ENCODE measurements at places on chromosomes 2 and 18.

GRCh38 chr18:13003466-13003896 is 12.3 kb downstream of the CEP192 start:
- DNase-seq: peak; percentile 45

DNA sequence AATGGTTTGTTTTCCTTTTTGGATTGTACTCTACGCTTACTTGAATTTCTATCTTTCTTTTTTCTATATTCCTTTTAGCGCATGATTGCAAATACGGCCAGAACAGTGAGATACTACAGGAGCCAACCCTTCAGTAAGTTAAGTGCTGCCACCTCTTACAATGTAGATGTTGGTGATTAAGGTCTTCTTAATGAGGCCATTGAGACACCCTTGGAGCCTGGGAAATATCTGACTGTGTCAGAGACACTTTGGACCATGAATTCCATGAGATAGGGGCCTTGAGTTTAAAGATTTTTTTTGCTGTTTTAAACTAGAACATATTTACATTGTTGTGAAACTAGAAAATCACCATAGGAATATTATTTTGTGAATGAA is 27.1 kb upstream of the MAP3K20 start:
- no peak for DNase-seq

GRCh38 chr18:13435586-13436333 is 217.2 kb downstream of the LDLRAD4 start:
- DNase-seq: peak; percentile 43

- no peak for DNase-seq
Measured at GRCh38 chr18:63220903-63221302, 98.7 kb downstream of the BCL2 start.

DNA sequence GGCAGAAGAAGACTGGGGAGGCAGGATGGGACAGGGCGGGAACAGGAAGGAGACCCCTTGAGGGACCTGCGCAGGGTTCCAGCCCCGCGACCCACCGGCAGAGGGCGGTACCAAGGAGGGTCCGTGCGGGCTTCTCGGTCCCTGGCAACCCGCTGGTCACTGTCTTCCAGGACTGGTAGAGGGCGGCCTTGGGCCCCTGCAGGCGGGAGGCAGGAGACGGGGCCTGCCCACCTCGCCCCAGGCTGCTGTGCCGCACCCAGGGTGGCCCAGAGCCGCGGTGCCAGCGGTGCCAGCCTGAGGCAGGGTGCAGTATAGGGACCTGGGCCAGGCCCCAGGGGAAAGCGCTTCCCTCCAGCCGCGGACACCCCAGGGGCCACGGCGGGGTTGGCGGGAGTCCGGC is 34.5 kb downstream of the NEURL3 start:
- peak; percentile 72 for DNase-seq

DNA sequence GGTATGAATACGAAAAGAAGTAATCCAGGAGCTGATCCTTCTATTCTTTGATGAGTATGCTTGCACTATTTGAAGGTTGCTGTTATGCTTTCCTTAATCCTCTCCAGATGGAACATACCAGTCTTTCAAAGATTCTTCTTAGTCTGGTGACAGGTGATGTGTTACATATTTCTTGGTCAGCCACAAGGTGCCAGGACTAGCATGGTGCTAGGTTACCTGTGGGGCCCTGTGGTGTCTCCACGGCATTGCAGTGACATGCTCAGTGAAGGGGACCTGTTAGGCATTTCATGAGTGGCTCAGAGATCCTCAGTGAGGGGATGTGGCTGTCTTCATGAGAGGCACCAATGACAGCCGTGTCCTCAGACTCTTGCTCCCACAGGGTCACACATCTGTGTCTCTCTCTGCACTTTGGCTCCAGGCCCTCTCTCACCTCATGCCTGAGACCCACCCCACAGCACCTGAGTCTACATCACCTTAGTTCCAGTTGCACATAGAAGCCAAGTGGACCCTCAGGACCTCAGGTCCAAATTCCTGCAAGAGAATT is 13.1 kb upstream of the RAB31 start:
- no peak for DNase-seq

GRCh38 chr18:73879766-73880165 is 267.9 kb downstream of the FBXO15 start:
- no peak for DNase-seq

- no peak for DNase-seq
Measured at GRCh38 chr2:181894381-181894780, 2.9 kb downstream of the ITPRID2 start.

- DNase-seq: no peak
Measured at GRCh38 chr2:129334128-129334527, 645.3 kb upstream of the RAB6C start.

GRCh38 chr2:226334981-226335720 is 464.5 kb downstream of the IRS1 start:
- no peak for DNase-seq

- peak; percentile 53 for DNase-seq
Measured at GRCh38 chr2:216348756-216349308, 23.5 kb downstream of the MARCHF4 start.

DNA sequence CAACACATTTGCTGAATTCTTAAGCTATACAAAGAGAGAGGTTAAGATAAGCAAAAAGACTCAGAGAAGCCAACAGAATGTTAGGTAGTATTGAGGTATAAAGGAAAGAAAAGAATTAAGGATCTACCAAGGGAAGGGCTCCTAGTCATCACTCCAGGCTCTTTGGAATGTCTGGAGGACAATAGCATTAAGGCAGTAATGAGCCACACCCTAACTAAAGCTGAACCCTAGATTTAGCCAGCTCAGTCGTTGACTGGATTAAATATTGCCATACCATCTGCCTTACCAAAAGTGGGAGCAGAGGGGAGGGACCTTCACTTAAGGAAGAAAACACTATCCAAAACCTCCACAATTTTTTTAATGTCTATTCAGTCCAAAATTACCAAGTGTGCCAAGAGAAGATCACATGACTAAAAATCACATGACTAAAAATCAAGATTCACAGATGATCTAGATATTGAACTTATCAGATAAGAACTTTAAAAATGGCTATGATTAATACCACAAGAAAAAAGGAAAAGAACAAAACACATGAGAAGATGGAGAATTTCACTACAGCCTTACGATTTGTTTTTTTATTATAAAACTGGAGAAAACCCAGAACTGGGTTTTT is 59.7 kb downstream of the EXOC6B start:
- no peak for DNase-seq

DNA sequence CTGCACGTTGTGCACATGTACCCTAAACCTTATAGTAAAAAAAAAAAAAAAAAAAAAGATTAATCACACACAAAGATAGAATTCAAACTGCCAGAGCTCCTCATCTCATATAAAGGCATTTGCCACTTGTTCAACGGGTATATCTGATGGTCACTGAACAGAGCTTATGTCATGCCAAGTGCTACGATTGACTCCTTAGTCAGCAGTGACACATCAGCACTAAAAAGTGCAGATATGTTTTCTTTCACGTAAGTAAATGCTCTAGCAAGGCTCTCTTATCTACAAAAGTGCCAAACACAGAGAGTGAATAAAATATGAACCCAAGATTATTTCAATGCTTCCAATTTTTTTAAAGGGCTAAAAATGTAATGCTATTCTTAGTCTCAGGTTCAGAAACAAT is 1.1 kb downstream of the LMAN1 start:
- DNase-seq: no peak

- DNase-seq: no peak
Measured at GRCh38 chr2:120793682-120794403, 58.2 kb downstream of the GLI2 start.

DNA sequence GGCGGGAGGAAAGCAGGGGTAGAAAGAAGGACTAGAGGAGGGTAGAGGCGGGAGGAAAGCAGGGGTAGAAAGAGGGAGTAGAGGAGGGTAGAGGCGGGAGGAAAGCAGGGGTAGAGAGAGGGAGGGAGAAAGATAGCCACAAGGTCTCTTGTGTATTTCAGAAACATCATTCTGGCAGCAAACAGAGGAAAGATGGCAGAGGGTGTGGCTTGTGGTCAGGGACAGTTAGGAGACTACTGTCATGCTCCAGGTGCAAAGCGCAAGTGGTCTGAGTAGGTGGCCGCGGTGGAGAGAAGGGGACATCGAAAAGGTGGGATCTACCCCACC is 82.4 kb upstream of the TAF1B start:
- DNase-seq: no peak

DNA sequence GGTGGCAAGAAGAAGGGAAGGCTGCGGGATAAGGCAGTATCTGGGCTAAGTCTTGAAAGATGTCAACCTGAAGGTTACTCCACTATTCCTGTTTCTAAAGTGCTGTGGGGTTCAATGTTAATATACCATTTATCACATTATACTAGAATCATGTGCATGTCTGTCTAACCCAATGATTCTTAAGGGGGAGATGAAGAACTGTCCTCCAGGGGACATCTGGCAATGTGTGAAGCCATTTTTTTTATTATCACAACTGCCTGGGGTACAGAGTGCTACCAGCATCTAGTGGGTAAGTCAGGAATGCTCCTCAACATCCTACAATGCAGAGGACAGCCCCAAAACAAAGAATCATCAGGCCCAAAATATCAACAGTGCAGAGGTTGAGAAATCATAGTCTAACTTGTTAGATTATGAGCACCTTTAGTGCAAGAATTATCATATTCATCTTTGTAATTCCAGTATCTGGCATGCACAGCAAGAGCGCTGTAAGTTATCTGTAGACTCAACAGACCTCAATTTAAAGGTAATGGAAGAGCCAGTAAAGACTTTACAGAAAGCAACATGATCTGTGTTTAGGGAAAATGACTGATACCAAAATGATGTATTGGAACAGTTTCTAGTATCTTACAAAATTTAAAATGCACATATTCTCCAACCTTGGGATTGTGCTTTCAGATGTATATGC is 26.3 kb downstream of the SP3 start:
- no peak for DNase-seq

GRCh38 chr2:113847144-113847543 is 42.7 kb upstream of the ACTR3 start:
- DNase-seq: no peak

GRCh38 chr2:64018701-64019082 is 536 bp downstream of the VPS54 start:
- DNase-seq: peak; percentile 59

- DNase-seq: peak; percentile 52
Measured at GRCh38 chr2:203705178-203705577, 1.3 kb upstream of the CD28 start.

DNA sequence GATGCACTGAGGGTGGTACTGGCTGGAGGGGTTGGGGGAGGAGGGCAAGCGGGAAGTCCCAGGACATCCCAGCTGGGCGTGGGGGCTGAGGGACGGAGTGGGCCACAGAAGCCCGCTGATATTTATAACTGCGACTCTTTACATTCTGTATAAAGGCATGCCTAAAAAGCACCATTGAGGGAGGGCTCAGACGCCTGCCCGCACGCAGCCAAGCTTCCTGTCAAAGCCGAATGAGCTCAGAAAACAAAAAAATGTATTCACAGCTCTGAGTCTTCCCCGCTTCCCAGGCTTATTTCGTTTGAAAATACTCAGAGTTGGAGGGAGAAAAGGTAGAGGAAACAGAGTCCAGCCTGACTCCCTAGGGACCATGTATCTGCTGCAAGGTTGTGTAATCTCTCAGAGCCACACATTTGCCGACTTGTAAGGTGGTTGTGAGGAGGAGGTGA is 170.1 kb upstream of the HAAO start:
- DNase-seq: no peak

- DNase-seq: no peak
Measured at GRCh38 chr2:196334710-196335109, 163.3 kb upstream of the STK17B start.

DNA sequence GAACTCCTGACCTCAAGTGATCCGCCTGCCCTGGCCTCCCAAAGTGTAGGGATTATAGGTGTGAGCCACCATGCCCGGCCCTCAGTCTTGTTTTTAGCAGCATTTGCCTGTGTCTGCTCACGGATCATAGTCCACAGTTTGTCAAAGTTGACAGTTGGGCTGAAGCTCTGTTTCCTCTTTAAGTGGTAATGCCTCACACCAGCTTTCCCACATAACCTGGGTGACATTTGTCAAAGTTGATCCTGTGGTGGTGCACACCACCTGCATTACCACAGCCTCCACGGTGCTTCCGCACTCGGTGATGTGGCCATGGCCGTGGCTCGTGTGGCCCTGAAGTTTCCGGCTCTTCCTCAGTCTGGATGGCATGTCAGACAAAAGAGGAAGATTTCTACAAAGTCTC is 27.1 kb downstream of the RAB31 start:
- DNase-seq: no peak

- DNase-seq: no peak
Measured at GRCh38 chr2:26627350-26628105, 13.6 kb downstream of the CIB4 start.

- no peak for DNase-seq
Measured at GRCh38 chr2:200028998-200029397, 73.6 kb downstream of the MAIP1 start.

GRCh38 chr2:85705680-85706039 is 11.5 kb downstream of the GNLY start:
- DNase-seq: no peak

DNA sequence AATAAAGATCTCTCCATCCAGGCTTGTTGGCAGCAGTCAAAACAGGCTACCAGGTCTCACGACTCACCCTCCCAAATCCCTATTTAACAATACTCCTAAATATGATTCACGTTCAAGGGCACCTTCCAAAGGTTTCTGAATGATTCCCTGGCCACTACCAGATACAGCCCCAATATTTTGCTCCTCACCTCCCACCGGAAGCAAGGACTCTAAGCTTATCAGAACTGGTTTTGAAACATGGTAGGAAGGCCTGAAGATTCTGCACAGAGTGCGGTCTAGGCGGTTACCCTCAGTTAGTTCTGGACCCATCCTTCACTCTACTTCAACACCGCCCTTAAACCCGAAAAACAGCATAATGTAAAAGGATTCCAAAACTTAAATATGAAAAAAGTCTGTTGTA is 5.2 kb downstream of the PPP4R1 start:
- no peak for DNase-seq

DNA sequence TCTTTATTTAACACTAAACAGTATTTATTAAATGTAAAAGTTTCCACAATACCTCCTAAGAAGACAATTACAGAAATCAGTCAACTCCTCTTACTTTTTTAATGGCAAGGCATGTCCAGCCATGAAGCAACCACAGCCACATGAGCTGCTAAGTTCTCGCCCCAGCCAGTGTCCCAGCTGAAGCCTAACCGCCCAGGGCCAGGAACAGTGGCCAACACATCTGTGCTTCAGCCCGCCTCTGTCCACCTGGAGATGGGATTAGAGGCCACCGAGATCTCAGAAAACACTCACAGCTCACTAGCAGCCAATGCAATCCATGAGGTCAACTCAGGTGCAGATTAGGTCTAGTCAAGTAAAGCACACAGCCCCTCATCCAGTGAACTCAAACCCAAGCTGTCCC is 40.2 kb downstream of the PID1 start:
- no peak for DNase-seq

DNA sequence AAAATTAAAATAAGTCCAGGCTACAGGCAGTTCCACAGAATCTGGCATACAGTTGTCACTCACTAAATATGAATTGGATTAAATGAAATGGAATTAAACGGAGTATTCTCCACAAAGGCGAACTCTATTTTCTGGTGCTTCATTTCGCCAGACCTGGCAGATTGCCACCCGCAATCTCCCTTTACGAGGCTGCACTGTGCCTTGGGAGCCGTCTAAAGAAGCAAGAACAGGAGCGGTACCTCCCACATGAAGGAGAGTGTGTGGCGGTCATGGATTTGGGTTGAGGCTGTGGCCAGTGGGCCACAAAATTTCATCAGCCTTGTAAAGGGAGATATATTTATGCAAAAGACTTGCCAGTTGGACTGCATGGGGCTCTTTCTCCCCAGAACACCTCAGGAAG is 151.0 kb downstream of the OSR1 start:
- DNase-seq: no peak

Measured in stimulated activated CD4-positive, alpha-beta T cell treated with anti-CD3 and anti-CD28 coated beads, Interleukin-15, amount 100 ng/mL, for 24 hours (primary cell).